Activated CD4-positive, alpha-beta T cell treated with anti-CD3 and anti-CD28 coated beads, Interleukin-2, amount 50 U/mL, for 24 hours (primary cell): ENCODE measurements at places on chromosomes 2 and 18.

- DNase-seq = no peak
Observed at GRCh38 chr2:98893911-98894321, 42.1 kb downstream of the CRACDL start.

- DNase-seq = no peak
Observed at GRCh38 chr2:178927173-178927572, 120.0 kb upstream of the TTN start.

DNA sequence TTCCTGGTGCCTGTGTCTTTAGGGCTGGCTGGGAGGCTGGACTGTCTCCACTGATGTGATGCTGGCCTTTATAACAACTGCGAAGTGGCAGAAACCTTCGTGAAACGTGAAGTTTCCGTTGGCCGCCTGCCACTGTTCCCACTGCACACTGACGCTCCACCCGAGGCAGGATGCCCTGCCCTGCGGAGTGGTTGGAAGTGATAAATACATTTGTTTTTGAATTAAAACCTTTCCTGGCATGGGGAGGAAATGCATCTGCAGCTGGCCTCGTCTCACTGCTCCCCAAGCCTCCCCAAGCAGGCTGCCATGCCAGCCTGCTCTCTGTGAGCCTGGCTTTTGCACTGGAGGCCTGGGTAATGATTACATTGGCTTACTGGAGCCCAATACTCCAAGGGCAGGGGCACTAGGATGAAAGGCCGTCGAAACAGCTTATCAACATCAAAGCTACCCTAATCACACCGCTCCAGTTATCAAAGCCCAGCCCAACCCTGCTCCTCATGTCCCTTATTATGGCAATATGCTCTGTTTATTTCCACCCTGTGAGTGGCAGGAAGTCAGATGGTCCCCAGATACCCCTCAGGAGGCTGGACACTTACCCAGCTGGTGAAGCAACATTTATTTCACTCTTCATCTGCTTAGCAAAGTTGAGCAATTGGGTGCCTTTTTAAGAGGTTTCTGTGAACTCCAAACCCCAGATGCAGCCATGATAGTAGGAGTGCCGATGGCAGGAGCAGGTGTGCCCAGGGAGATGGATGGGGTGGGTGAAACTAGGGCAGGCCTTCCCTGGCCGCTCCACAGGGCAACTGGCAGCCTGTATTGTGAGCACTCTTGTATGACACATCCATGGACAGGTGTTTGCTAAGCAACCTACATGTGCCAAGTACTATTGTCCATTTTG, 97.4 kb upstream of the ITGA6 start:
- DNase-seq = no peak

DNA sequence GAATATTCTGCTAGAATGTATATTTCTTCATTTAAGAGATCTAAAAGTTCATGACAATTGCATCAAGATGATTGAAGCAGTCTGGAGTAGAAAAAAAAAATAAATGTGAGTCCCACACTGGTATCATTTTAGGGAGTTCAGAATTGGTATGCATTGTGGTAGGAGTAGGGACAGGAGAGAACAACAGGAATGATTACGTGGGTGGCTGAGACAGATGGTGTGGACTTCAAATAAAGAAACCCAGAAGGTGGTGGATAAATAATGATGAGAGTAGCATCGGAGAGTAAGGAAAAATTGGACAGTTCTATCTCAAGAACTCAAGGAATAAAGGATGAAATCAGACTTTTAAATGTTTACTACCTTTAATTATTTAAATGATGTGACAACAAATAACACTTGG, 289.6 kb downstream of the GALNT13 start:
- no peak for DNase-seq

DNA sequence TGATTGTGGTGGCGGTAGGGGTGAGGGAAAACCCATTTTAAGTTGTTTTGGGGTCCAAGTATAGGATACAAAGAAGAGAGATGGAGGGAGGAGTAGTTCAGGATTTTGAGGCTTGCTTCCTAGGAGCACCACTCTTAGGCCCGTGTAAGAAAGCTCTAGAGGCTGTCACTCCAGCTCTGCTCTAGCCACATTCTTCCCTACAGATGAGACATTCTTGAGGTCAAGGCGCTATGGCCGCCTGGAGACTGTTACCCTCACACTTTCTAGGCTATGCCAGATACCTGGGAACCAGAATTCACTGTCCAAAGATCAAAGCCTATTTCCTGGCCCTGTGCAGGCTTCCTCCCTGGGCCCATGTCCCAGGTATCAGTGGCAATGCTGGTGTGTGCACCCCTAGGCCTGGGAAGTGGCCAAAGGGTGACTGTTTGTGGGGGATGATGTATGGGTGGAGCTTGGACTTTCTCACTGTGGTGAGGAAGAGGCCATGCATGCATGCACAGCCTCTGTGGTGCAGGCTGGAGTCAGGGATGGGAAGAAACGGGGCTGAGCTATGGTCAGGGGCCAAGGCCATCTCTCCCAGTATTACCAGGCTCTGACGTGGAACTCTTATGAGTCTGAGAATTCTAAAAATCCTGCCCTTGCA, 7.0 kb upstream of the TTL start:
- no peak for DNase-seq

GRCh38 chr18:25826823-25827222, 263.6 kb downstream of the SS18 start:
- no peak for DNase-seq

GRCh38 chr2:1594373-1595171, 149.7 kb downstream of the PXDN start:
- DNase-seq = no peak

DNA sequence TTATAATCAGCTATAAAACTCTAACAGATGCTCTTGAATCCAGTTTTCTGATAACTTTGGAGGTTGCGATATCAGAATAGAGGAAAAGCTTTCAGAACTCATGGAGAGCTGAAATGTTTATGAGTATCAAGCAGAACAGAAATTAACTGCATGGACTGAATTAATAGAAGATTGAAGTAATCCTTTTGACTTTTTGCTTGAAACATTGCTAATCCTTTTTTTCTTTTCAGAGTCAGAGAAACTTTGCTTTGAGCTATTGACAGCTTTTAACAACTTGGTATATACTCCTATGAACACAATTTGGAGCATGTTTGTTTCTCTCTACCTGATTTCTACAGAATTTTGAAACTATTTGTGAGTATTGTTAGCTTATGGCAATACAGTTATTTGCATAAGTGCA, 1254.8 kb downstream of the LRP1B start:
- no peak for DNase-seq

DNA sequence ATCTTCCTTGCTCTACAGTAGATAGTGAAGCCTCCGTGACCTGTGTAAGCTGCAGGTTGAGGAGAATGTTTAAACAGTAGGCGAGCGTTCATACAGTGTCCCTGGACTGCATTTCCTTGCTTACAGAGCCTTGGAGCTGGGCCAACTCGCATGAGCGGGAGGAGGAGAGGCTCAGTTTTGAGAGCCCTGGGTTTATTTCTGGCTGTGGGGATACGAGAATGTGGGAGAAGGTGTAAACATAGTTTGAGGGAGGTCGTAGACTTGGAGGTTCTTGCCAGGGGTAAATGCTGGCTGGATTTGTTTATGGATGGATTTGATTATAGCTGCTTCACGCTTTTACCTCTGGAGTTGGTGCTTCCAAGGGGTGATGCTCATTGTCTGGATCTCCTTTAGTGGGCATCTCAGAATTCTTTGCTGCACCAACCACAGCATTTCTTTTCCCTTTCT, 20.8 kb downstream of the CRIM1 start:
- no peak for DNase-seq

DNA sequence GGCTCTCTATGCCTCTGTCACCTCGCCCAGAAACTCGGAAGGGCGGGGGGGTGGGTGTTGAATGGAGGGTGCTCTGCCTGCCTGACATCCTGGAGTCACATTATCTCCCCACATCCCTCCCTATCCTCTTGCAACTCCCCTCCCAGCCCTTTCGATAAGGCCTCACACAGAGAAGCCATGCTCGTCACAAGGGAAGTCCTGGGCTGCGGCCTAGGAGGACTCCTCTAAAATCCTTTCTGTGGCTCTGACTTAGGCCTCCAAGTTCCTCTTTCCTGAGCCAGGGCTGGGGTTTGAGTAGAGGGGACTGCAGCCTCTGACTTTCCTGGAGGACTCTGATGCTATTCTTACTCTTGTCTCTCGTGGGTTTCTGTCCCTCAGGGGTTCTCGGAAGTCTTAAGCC, 75.0 kb upstream of the PKDCC start:
- DNase-seq = no peak

GRCh38 chr2:233994151-233994550, 56.4 kb upstream of the SPP2 start:
- no peak for DNase-seq

DNA sequence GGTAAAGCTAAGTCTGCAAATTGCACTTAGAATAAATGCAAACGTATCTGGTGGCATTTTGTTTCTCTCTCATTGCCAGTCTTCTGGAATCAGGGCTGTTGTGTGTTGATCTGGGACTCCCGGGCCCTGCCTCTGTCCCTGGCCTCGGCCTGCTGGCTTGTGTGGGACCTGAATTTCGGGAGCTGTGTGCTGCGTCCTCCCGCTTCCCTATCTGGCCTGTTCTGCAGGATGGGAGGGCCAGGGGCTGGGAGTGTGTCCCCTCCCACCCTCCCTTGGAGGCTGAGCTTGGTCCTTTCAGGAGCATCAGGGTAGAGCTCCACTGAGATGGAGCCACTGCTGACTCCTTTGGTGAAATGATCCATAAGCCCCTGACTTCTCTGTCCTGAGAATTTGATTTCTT, 118.5 kb downstream of the ACKR3 start:
- no peak for DNase-seq

DNA sequence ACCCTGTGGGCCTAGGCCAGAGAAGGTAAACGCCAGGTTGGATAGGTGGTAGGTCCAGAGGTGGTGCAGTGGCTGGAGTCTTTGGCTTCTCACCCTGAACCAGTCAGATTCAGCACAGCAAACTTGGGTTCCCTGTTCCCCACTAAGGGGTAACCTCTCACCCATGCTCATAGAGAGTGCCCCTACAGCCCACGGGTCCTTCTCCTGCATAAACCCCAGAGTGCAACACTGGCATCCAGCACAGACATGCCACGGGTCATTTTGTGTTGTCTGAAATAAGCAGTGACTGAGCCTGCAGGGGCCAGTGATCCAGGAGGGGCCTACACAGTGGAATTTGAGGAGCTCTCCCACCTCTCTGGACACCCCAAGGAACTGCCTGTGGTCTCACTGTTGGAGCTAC, 40.5 kb upstream of the ATP6V1B1 start:
- no peak for DNase-seq

GRCh38 chr18:76995896-76996295, 136.7 kb downstream of the MBP start:
- no peak for DNase-seq

- DNase-seq = no peak
Observed at GRCh38 chr2:181441670-181442069, 15.5 kb upstream of the ITGA4 start.

DNA sequence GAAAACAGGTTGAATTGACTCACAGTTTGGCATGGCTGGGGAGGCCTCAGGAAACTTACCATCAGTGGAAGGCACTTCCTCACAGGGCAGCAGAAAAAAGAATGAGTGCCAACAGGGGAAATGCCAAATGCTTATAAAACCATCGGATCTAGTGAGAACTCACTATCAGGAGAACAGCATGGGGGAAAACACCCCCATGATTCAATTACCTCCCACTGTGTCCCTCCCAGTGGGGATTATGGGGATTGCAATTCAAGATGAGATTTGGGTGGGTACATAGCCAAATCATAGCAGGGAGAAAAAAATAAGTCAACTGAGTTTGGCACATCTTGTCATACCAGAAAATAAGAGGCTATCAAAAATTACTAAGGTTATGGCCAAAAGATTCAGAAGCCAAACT, 96.3 kb downstream of the TRIP12 start:
- DNase-seq = no peak

- DNase-seq = no peak
Observed at GRCh38 chr2:94986392-94986963, 39.0 kb upstream of the MAL start.

DNA sequence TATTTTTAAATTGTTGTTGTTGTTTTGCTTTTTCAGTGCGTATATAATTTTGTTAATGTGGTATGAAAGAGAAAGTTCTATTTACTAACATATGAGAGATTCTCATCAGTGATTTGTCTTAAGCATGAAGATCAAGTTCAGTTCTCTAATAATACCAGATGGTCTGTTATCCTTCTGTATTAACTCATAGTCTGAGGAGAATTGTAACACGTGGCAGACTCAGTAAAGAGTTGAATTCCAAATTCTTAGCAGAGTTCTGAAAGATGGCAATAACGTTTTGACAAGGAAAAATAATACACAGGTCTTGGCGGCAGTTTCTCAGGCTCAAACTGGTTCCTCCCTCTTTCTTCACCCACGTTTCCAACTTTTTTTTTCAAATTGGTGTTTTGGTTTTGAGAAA, 17.2 kb upstream of the COL3A1 start:
- no peak for DNase-seq

- DNase-seq = no peak
Observed at GRCh38 chr2:12679550-12680072, 37.1 kb upstream of the TRIB2 start.

- no peak for DNase-seq
Observed at GRCh38 chr18:2776601-2777000, 70.2 kb upstream of the EMILIN2 start.

DNA sequence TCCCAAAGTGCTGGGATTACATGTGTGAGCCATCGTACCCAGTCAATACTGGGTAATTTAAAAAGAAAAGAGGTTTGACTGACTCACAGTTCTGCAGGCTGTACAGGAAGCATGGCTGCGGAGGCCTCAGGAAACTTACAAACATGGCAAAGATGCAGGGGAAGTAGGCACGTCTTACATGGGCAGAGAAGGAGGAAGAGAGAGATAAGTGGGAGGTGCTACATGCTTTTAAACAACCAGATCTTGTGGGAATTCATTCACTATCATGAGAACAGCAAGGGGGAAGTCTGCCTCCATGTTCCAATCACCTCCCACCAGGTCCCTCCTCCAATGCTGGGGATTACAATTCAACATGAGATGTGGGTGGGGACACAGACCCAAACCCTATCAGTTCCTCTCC, 192.5 kb downstream of the ATAD2B start:
- DNase-seq = no peak

GRCh38 chr2:117679952-117680351, 134.5 kb upstream of the DDX18 start:
- DNase-seq = no peak

DNA sequence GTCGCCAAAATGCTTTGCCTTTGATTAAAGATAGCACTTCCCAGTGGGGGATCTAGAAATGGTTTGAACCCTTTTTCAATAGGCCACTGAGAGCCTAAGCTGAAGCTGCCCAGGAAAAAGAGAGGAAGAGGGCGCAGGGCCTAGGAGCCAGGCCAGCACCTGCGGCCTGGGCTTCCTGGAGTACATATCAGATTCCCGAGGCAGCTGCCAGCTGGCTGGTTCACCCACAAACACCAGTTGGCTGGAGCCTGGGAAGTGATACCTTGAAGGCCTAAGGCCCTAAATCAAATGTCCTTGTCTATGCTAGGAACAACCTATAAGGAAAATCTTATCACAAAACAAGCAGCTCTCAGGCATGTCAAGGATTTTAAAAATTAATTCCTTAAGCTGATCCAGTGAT, 37.1 kb downstream of the ANKRD44 start:
- no peak for DNase-seq

DNA sequence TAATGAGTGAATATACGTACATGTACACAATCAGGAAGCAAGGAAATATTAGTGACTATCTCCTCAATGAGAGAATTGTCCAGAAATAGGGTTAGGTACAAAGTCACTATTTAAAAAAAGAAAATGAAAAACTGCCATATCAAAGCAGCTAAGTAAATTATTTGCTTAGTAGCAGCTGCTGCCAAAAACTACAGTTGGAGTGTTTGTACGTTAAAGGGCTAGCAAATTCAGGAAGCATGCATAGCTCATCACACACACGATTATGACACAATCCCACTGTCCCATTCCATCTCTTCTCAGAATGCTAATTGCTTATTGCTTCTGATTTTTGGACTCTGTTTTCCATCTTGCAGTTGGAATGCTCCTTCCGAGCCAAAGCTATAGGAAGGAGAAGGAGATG, 2012.5 kb upstream of the LRRTM1 start:
- DNase-seq = no peak
